ENCODE measurements at places on chromosomes 12 and 14.

DNA sequence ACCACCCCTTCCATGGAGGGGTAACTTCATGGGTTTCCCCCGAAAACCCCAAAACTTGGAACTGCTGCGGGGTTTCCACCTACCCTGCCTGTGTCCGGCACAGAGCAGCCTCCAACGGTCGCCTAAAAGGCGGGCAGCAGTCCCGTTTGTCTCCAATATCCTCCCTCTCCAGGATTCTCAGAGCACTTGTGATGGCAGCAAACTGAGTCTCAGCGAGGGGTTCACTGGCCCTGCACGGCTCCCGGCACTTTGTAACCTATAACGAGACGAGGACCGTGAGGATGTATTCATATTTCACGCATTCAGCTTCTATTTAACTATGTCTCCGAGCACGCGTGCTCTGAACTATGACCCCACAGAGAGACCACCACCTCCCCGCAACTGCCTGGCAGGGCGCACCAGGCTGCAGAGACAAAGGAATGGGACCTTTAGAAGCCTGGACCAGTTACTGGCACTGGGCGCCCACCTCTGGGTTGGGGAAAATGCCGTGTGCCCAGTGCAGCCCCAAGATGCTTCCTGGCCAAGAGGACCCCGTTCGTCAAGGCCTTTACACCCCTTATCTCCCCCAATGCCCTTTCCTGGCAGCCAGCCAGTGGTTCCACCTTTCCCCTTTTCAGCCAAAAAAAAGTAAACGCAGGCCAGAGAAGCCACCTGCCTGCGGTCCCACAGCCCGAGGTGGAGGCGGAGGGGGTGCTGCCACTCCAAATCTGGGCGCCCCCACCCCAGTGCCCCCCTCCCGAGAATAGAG is 173.1 kb upstream of the RTL1 start:
- DNase-seq: no peak

DNA sequence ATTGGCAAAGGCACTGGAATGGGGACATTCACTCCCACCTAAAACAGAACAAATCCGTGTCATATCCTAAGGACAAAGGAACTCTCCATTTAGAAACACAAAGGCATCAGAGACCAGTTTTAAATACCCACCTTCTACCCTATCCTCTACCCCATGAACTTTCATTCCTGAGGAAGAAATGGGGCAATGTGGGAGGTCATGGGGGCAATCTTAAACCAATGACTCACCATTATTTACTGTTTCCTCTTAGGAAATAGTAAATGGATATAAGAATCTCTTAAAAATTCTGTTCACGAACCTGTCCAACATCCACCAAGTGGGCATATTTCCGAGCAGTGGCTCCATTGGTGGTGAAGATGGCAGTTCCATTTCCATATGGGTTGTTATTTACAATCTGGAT is 19.4 kb downstream of the ALDH6A1 start:
- DNase-seq: no peak

- no peak for DNase-seq
These were observed 438.7 kb downstream of the LRFN5 start for GRCh38 chr14:42045383-42045782.

GRCh38 chr14:97649752-97650151 is 852.6 kb downstream of the VRK1 start:
- DNase-seq: no peak

DNA sequence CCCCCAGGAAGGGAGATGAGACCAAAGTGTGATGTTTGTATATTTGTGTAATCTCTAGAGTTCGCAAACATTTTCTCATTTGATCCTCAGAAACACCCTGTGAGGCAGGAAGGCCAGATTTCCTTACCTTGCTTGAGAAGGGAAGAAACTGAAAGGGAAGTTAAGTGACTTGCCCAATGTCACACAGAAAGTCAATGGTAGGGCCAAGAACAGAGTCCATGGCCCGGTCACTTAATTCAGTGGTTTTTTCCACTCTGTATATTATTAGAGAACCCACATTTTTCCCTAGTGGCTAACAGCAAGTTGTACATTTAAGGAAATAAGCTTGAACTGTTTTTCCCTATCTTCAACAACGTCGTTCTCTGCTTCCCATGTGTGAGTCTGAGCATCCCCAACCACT is 25.6 kb upstream of the CHPT1 start:
- no peak for DNase-seq

DNA sequence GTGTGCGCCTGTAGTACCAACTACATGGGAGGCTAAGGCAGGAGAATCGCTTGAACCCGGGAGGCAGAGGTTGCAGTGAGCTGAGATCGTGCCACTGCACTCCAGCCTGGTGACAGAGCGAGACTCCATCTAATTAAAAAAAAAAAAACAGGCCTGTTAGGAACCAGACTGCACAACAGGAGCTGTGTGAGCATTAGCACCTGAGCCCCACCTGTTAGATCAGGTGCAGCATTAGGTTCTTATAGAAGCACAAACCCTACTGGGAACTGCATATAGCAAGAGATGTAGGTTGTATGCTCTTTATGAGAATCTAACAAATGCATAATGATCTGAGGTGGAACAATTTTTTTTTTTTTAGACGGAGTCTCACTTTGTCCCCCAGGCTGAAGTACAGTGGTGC is 8.6 kb downstream of the ATXN2 start:
- DNase-seq: no peak

DNA sequence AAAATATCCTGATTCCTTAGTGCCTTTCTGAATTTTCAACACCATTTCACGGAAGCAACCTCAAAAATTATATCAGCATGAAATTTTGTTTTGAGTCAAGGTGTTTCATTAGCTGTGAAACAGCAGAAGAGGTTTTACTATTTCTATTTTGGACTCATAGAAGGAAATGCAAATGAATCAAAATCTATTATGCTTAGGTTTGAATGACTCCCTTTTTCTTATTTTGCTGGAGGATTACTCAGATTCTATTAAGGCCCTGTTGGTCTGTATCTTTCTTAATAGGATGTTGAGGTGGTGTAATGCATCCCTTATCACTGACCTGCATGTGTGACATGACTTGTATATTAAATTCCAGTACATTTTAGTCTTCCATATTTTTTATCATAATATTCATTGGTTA is 165.8 kb downstream of the TMTC2 start:
- DNase-seq: no peak

DNA sequence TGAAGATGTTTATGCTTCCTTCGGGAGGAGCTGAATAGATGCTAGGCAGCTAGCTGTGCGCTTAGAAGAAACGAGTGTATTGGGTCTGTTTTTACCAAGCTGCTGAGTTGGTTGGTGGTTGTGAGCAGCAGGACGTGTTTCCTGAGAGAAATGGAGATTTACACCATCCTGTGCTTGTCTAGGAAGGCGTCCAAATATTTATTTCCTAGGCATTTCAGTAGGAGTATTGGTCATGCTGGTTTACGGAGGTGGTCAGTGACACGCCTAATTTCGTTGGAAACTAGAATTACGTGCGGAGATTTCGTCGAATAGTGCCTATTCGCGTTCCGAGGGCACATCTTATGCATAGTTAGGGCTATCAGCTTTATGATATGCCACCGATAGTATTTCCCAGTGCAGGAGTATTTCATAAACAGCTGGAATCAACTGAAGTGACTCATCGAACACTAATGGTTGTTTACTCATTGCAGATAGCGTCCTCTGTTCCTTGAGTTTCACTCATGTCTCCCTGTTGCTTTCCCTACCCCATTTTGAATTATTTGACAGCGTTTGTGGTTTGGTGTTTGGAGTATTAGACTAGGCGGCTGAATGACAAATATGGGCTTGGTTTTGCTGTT is 780 bp downstream of the TBC1D15 start:
- DNase-seq: no peak

- DNase-seq: no peak
These were observed 179.2 kb downstream of the KICS2 start for GRCh38 chr12:64042911-64043310.

DNA sequence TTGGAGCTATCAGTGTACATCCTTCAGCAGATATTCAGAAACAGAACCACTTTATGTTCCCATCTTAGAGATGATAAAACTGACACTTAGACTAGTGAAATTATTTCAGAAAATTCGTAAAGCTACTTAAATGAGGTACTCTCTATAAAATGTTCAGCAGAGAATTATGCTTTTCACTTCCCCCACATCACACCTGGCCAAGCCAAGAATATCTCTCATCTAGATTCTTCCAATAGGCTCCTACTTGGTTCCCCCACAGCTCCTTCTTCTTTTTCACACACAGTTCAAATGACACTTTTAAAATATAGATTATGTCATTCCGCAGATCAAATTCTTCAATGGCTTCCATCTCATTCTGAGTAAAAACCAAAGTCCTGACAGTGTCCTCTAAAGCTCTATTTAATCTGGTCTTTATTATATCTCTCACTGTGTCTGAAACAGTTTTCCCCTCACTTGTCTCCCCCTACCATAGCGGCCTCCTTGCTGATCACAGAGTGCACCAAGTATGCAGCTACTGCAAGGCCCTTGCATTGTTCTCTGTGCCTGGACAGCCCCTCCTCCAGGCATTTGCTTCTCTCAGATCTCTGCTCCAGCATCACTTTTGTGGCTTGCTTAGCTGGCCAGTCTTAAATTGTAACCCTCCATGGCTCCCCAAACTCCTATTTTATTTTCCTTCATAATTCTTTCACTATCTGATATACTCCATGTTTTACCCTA is 736.8 kb upstream of the USP15 start:
- DNase-seq: no peak

DNA sequence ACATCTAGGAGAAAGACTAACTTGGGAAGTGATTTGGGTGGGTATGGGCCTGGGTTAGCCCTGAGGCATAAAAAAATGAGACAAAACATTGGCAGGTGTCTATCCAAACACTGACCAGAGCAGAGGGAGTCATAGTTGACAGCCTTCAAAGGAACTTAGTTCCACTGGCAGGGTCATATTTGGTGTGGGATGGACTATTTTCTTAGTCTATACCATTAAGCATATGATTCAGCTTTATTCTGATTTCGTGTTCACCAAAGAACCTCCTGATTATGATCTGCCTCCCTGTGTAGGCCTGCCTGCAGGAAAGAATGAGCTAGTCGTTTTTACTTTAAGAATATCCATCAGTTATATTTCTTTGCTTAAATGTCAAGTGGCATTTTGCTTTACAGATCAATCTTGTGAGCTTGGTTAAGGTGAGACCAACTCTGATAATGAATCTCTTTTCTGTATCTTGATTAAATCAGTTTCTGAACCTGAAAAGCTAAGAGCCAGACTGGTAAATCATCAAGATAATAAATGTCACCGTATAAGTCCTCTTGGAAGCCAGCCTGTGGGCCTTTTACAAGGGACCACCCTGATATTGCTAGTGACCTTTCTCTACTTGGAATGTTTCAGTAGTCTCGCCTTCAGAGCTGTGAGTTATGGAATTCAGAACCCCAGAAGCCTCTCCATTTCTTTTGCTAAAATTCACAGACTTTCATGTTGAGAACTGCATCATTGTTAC is 182.9 kb downstream of the MON2 start:
- DNase-seq: no peak

DNA sequence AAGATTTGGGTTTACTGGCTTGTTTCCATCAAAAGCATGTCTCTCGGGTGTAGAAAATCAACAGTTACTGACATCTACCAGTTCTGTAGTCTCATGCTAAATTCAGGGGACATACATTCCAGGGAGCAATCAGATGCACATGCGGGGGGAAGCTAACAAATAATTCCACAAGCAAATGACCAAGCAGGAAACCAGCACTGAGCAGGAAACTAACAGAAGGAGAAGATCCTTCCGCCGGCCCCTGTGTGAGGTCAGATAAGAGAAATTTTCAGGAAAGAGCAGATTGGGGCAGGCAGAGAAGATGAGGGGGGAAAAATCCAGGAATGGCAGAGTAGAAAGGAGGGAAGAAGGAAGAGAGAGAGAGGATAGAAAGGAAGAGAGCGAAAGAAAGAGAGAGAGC is 127.6 kb upstream of the TMCC3 start:
- no peak for DNase-seq

- no peak for DNase-seq
These were observed 30.3 kb upstream of the FOXN3 start for GRCh38 chr14:89447182-89447944.

GRCh38 chr12:54522243-54522642 is 24.7 kb downstream of the NCKAP1L start:
- no peak for DNase-seq

DNA sequence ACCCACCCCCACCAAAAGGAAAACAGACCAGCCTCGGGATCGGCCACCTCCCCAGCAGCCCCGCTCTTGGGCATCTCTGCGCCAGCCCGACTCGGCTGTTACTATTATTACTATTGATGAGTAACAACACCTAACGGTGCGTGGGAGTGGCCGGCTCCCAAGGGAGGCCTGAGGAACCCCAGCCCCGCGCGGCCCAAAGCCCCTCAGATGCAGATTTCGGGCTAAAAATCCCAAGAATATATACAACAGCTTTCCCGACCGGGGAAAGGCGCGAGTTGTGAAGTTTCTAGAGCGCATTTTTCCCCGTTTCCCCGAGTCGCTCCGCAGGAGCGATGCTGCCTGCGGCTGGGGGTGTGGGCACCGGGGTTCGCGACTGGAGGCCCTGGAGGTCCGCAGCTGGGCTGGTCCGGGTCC is 565 bp downstream of the NT5DC3 start:
- no peak for DNase-seq

- no peak for DNase-seq
These were observed 1.1 kb downstream of the GALNT16 start for GRCh38 chr14:69260861-69261564.

- DNase-seq: peak; percentile 83
These were observed 150.7 kb downstream of the CAND1 start for GRCh38 chr12:67419810-67420209.

DNA sequence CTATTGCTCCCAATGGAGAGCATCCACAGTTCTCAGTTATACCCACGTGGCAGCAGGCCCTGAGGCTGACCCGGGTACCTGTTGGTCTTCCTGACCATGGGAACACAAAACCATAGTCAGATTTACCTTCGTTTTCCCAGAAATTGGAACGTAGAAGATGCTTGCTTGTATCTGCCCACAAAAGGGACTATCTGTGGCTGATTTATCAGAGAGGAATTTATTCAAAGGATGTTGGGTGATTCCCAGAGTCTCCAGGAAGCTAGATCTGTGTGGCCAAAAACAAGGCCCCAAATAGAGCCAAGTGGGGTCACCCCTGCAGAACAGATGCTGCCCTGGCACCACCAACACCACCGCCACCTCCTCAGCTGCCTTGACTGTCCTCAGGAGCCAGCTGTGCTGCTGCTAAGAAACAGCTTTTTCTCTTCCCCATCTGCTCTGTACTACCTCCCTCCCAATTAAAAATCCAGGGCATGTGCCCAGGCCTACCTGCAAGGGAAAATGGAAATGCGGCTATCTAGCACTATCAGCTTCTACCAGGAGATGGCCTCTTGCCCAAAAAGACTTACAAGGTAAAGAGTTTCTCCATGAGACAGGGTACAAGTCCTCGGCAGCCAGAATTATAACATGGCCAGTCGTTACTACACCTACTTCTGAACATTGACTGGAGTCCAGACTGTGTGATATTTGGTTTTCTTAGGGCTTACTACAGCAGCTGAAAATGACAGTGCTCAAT is 128.6 kb upstream of the PLEKHG7 start:
- no peak for DNase-seq

- no peak for DNase-seq
These were observed 113.1 kb upstream of the FKBP4 start for GRCh38 chr12:2681450-2682205.

- DNase-seq: no peak
These were observed 1211.4 kb downstream of the VRK1 start for GRCh38 chr14:98008381-98009113.
